ENCODE measurements at places on chromosomes 2 and 18.

- no peak for DNase-seq
Observed at GRCh38 chr2:236991874-236992273, 93.8 kb upstream of the COPS8 start.

- no peak for DNase-seq
Observed at GRCh38 chr2:170365003-170365402, 187.1 kb downstream of the MYO3B start.

DNA sequence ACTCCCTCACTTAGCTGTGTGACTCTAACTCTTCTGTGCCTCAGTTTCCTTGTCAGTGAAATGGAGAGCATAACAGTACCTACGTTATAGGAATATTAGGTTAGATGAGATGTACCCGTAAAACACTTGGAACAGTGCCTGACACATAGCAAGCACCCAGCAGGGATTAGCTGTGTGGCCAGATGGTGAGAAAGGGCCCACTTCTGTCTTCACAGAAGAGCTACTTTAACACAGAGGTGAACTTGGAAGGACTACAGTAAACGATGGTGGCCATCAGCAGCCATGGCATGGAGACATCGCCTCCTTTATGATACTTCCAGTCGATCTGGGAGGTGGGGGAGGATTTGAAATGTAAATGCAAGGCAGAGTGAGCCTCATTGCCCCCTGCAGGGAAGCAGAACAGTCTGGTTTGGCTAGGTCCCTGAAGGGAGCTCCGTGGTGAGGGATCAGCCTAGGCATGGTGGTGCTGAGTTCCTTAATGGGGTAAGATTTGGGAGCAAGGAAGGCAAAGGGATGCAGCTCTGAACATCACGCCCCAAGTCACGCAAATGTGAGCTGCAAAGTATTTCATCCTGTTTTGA is 101.7 kb upstream of the ALPP start:
- DNase-seq = no peak

GRCh38 chr2:109178968-109179367 is 50.0 kb downstream of the SH3RF3 start:
- DNase-seq = no peak
